ENCODE measurements at places on chromosomes 5 and 9. TPM values are rescaled to one million over a fixed set of nuclear protein-coding genes. Genes with fewer than 3 reads are reported as not detected.
A peak's percentile ranks its signal among the peaks of the same experiment; 100 is the strongest.

Gene PCDHB12
- total RNA-seq = 0.59 TPM

- ATAC-seq = no peak
Measured at GRCh38 chr9:133677126-133678010, 41.2 kb downstream of the DBH start.

- ATAC-seq = peak; percentile 98
Measured at GRCh38 chr5:149114403-149115312, 26.6 kb upstream of the ABLIM3 start.

- no peak for ATAC-seq
Measured at GRCh38 chr9:20212806-20213205, 409.5 kb downstream of the MLLT3 start.

DNA sequence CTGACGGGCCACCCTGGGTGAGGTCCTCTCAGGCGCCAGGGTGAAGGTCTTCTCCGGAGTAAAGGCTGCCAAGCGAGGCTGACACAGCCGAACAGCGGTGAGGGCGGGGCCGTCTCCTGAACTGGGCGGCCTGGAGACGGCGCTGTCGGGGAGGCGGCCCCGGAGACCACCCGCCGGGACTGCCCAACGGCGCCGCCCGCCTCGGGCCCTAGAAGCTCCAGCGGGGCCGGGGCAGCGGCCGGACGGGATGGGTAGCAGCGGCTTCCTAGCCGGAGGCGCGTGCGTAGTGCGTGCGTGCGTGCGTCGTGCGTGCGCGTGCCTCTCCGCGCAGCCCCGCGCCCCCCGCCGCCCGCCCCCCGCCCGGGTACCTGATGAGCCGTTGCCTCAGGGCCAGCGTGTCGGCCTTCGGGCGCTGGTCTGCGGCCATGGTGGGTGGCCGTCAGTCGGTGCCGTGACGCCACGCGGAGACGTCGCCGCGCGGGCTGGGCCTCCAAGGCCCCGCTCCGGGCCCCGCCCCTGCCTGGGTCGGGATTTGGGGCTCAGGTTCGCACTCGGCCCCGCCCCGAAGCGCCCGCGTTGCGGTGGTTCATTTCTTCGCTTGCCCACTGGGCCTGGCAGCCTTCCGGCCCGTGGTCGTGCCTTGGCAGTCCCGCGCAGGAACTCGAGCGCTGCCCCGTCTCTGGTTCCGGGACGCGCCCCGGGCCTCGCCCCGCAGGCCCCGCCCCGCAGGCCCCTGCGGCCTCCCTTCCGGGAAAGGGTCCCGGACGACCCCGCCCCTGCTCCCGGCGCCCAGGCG is at the start of gene PHYKPL:
TSS of gene PHYKPL (minus strand) at position 679 of the 796 bp plus-strand sequence. CDS start at position 427, 252 bp downstream.
- ATAC-seq = peak; percentile 50

Gene PCDHGA6
- total RNA-seq = 4.0 TPM

GRCh38 chr5:143094087-143094521 is 309.4 kb downstream of the NR3C1 start:
- no peak for ATAC-seq

GRCh38 chr5:139027150-139027549 is 152.0 kb upstream of the LRRTM2 start:
- ATAC-seq = no peak

- ATAC-seq = no peak
Measured at GRCh38 chr9:130698514-130698913, 4.9 kb downstream of the EXOSC2 start.

Gene DOCK2
- total RNA-seq = 1.3 TPM

- no peak for ATAC-seq
Measured at GRCh38 chr5:3222924-3223323, 372.7 kb upstream of the IRX1 start.

GRCh38 chr9:134360897-134361296 is 34.6 kb downstream of the RXRA start:
- no peak for ATAC-seq

GRCh38 chr9:107600060-107600573 is 110.5 kb upstream of the KLF4 start:
- peak; percentile 22 for ATAC-seq

DNA sequence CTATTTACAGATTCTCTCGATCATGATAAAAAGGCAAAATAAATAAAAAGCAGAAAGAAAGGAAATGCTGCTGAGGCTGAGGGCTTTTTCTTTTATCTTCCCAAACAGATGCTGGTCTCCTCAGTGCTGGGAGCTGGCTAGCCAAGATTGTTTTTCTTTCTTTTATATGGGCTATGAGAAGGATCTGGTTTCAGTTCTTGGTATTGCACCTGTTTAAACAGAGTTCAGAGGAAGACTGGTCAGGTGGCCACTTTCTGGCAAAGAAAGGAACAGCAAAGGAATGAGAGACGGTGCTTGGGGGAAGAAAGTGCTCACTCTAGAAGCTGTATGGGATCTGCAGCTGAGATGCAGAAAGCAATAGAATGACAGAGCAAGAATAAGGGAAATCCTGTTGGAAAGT is 88.9 kb downstream of the SLF1 start:
- ATAC-seq = peak; percentile 60

- peak; percentile 93 for ATAC-seq
Measured at GRCh38 chr5:42756606-42757601, at the start of gene CCDC152. CCDC152 (plus strand) TSS chr5:42756818; CDS start chr5:42759122, 2,304 bp downstream.

GRCh38 chr5:171441246-171441791 is 21.9 kb downstream of the FGF18 start:
- ATAC-seq = no peak

Gene DAB2IP
- total RNA-seq = 20.2 TPM

Gene MYOT
- total RNA-seq = 0.38 TPM

Gene FCN2
- not detected for total RNA-seq

DNA sequence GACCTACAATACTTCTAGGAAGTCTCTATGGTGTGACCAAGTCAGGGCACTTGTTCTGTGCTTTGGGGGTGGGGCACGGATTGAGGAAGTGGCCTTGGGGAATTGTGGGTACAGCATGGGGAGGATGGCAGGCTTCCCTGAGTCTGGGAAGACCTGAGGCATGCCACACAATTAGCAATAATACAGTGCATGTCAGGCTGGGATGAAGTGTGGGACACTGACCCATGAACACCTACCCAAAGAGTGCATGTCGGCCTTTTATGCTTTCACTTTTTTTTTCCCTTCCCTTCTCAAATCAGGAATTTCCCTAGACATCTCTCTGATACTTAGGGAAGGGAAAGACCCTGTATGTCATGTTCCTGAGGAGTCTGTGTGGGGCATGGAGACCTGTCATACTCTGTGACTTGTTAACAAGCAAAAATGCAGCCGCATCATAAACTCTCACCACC is 146.4 kb downstream of the PALM2AKAP2 start:
- no peak for ATAC-seq

- no peak for ATAC-seq
Measured at GRCh38 chr9:109728686-109729300, 51.2 kb upstream of the PALM2AKAP2 start.

GRCh38 chr5:172110921-172111851 is 76.8 kb downstream of the STK10 start:
- peak; percentile 70 for ATAC-seq

DNA sequence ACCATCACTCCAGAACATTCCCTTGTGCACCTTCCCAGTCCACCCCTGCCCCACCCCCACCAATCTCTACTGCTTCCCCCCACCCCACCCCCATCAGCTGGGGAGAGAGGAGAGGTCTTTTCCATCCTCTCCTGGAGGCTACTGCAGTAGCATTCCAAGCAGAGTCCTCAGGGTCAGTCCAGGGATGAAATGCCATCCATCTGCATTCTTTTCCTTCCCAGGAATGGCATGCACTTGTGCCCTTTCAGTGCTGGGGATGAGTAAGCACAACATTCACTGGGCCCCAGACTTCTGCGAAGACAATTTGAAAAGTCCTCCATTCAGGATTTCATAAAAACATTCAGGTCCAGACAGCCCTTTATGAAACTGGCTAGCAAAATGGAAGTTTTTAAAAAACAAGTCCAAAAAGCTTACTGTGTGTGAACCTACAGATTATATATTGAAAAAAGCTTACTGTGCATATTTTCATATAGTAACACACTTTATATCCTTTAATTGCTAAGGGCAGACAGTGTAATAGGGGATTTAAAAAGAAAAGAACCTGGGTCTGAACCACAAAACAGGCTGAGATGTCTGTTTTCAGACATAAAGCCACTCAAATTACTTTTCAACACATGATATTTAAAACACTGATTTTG is 50.0 kb upstream of the GOLPH3 start:
- peak; percentile 38 for ATAC-seq

Gene MEIKIN
- not detected for total RNA-seq

- no peak for ATAC-seq
Measured at GRCh38 chr9:132142924-132143323, 18.9 kb upstream of the NTNG2 start.

Measured in motor neuron (in vitro differentiated cells).